HT-29 (cell line): ENCODE measurements at places on chromosomes 2 and 18. TPM values are rescaled to one million over a fixed set of nuclear protein-coding genes. Genes with fewer than 3 reads are reported as not detected.

GRCh38 chr2:240213476-240214421, 73.3 kb upstream of the OTOS start:
- no peak for DNase-seq

Gene SNORC
- total RNA-seq, result 2.6 and 4.9 TPM in 2 replicates

Gene TCF7L1
- total RNA-seq, result not detected in 2 replicates

DNA sequence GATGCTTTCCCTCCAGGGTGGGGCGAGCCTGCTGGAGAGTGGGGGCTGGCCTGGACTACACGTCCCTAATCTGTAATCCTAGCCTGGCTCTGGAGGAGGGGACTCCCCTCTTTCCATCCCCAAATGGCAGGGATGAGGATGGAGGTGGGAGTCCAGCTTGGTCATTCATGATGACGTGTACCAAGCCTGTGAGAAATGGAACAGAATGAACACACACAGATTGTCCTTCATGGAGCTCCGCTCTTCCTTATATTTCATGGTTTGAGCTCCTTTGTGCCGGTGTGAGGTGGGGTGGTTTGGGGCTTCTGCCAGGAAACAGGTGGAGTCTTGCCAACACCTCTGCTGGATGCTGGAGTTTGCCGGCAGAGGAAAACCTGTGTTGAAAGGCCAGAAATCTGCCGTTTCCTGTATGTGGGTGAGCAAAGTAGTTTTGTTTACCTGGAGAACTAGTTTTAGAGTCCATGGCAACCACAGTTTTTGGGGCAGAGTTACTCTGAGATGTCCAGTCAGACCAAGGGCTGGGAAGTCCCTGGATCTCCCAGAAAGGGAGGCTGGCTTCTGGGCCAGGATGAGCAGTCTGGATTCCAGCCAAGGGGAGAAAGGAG, 417.6 kb upstream of the MEX3C start:
- peak; percentile 20 for DNase-seq

Gene REG1B
- not detected in 2 replicates for total RNA-seq

Gene ATP6V1B1
- total RNA-seq, result 32.8 and 43.9 TPM in 2 replicates
